Breast epithelium (tissue), 4 donors: ENCODE measurements at places on chromosomes 12 and 14. TPM values are rescaled to one million over a fixed set of nuclear protein-coding genes. Genes with fewer than 3 reads are reported as not detected.

CHST11 gene
- 12.5 TPM for total RNA-seq

- DNase-seq, result no peak
These were observed 152.6 kb upstream of the SYT1 start for GRCh38 chr12:78711954-78712353.

- no peak for DNase-seq
These were observed 13.7 kb downstream of the KRT1 start for GRCh38 chr12:52666471-52666870.

DNA sequence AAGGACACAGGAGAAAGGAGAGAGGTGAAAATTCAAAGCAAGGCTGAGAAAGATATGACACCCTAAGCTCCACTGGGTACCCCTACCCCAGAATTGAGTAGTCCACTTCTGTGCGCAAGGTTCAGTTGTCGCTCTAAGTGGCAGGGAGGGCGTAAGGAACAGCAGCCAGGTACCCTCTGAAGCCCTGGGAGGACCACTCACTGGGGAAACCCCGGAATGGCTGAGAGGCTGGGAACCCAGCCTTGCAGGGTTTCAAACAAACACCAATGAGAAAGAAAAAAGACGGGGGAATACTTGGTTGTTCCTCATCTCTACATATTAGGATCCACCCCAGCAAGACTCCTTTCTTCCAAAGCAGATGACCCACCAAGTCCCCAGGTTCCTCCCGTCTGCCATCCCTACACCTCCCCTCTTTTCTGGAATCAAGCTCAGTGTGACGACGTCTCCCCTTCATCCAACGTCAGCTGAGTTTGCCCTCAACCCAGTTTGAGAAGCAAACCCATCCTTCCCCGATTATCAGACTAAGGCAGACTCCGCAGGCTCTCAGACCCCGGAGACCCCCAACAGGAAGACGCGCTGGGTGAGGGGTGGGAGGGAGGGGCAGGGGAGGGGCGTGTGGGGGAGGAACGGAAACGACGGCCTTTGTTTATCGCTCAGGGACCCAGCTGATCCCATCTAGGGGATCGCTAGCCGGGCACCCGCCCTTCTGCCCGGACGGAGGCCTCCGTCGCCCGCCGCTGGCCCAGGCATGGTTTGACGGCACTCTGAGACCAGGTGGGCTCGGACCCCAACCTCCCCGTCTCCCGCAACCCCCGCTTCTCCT, 795 bp downstream of the LMBR1L start:
- DNase-seq, result no peak

- DNase-seq, result no peak
These were observed 26.2 kb upstream of the ALX1 start for GRCh38 chr12:85253853-85254252.
